ENCODE measurements at places on chromosomes 7 and 10.

DNA sequence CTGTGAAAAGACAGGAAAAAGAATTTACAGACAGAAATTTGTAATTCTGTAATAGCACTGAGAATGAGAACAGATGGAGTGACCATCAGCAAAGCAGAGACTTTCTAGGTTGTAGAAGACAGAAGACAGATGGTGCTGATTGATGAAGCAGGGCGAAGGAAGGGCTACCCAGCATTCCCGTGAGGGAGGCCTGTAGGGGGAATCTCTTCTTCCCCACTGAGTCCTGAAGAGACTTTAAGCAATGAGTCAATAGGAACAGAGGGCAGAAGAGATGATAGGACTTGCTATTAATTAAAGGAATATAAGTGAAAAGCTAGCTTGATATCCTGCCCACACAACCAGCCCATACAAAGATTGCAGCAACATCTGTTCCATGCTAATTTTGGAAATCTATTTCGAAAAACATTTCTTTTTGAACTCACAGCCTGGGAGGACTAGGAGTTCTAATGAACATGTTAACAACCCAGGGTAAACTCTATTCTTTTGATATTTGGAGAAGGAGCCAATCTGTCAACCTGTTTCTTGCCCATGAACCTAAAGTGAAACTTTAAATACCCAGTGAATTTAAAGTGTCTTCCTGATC is 44.1 kb downstream of the RALA start:
- no peak for DNase-seq

- DNase-seq, result no peak
These were observed 127.7 kb downstream of the CDK14 start for GRCh38 chr7:90723866-90724265.

- DNase-seq, result no peak
These were observed 599.0 kb downstream of the TYW1 start for GRCh38 chr7:67595431-67596180.

DNA sequence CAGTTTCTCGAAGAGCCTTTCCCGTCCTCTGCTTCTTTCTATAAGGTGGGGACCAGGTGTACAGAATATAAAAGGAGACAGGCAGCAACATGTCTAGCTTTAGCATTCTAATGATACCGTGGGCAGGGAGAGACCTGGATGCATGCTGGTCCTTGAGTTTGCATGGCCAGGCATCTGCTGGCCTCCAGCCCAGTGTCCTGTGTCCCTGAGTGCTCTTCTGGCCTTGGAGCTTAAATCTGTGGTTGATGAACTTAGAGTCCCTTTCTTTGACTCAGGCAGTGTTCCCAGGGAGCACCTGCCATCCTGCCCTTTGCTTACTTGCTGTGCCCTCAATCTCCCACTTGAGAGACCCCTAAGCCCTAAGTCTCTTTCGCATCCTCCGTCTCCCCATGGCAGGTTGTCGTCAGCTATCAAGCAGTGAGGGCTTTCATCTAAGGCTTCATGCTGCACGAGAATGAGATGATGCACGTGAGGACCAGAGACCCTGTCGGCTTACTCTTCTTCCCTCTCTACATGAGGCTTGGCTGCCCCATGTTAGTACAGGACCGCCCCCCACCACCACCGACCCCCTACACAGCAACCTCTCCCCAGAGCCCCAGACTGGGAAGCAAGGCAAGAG is 313.4 kb upstream of the C7orf33 start:
- no peak for DNase-seq

GRCh38 chr7:90216771-90217170 is 5.2 kb downstream of the STEAP2 start:
- no peak for DNase-seq

DNA sequence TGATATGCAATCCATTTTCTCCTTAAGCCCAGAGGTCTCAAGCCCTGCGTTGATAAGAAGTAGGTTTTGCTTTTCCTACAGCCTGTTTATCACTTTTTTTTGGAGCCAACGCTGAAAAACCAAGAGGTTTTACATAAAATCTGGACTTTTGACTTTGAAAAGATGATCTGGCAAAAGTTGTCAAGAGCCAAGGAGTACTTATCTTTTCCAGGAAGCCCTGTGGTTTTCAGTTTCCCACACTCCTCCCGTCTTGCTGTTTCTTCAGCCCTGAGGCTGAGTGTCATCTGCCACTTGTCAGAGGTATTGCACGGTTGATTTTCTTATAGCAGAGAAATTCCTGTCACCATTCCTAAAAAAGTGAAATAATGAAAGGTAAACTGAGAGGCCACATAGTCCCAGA is 108.7 kb downstream of the TYW1 start:
- no peak for DNase-seq

DNA sequence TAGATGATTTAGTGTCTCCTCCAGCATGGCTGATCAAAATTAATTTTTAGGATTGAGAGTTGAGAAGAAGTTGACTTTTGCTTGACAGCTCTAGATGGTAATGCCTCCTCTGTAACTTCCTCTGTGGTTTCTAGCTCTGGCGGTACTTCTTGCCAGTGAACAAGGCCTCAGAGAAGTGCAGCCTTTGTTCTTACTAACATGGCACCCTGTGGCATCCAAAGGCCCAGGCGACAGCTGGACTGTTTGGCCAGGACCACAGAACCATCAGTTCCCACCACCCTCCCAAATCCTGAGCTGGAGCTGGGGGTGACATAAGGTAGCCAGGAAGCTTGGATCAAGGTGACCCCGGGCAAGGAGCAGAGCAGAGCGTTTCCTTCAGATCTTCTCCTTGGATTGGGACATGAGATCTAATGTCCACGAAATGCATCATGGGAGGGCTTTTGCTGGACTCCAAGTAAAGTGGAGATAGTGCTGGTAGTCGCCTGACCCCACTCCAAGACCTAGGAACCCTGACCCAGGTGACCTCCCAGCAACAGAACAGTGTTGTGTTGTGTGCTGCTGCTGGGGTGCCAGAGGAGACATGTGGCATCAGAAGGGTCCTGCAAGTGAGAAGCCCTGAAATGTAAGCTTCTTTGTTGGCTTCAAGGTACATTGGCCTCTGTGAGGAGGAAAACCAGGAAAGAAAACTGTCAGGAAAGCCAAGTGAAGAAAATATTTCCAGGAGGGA is 41.8 kb downstream of the APBB1IP start:
- DNase-seq, result no peak

- DNase-seq, result no peak
These were observed 14.9 kb upstream of the LGI1 start for GRCh38 chr10:93742633-93743349.

GRCh38 chr10:70265032-70265689 is 18.6 kb downstream of the NPFFR1 start:
- DNase-seq, result no peak

DNA sequence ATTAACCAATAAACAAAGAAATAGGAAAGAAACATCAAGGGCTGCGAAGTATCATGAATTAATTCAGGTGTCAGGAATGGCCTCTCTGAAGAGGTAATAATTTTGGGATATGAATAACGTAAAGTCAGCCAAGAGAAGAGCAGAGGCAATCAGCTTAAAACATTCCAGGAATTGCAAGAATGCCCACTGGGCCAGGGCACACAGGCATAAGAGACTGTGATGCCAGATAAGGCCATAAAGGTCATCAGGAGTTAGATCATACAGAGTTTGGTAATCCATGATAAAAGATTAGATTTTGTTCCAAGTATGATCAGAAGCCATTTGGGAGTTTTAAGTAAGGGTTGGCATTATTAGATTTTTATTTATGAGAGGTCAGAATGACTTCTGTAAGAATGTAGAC is 53.2 kb upstream of the ABCB4 start:
- no peak for DNase-seq

Data from stimulated activated CD8-positive, alpha-beta memory T cell treated with anti-CD3 and anti-CD28 coated beads, Interleukin-7, amount 100 ng/mL, for 1 hour (primary cell).